CD4-positive, alpha-beta T cell (primary cell): ENCODE measurements at places on chromosomes 1 and 21.

GRCh38 chr1:40423264-40423642, 27.0 kb upstream of the ZFP69B start:
- no peak overlapping the region for H3K27ac ChIP-seq
- no peak overlapping the region for H3K4me3 ChIP-seq
- no peak for DNase-seq
- H3K4me1 ChIP-seq, result no peaks in the 10 kb centered on the region
- H3K27me3 ChIP-seq, result no peaks in the 10 kb centered on the region

DNA sequence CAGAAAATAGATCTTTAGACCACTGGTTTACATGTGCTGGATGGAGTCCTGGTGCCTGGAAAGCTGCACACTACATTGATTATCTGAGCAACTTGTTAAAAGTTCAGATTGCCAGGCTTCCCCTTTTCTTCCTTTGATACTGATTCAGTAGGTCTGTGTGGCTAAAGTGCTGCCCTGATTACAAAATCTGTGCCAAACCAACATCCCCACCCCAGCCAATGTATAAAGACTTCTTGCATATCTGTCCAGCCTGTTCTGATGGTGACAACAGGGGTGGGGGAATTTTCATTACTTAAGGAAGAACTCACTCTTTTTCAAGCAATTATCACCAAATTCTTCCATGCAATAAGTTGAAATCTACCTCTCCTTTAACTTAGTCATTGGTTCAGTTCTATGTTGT, 135.5 kb downstream of the TNFSF18 start:
- no peak overlapping the region for H3K27ac ChIP-seq
- no peak overlapping the region for H3K4me3 ChIP-seq
- no peak for DNase-seq
- H3K4me1 ChIP-seq, result no peaks in the 10 kb centered on the region
- H3K36me3 ChIP-seq, result no peaks in the 10 kb centered on the region

GRCh38 chr1:112027696-112028095, 38.2 kb upstream of the KCND3 start:
- no peak overlapping the region for H3K4me3 ChIP-seq
- H3K27ac ChIP-seq, result no peak overlapping the region
- H3K27me3 ChIP-seq, result peaks cover 5% of the 10 kb centered on the region
- H3K36me3 ChIP-seq, result no peaks in the 10 kb centered on the region
- DNase-seq, result no peak

- H3K36me3 ChIP-seq, result no peaks in the 10 kb centered on the region
- no peak overlapping the region for H3K27ac ChIP-seq
- no peak overlapping the region for H3K4me3 ChIP-seq
- no peak for DNase-seq
These were observed 74.2 kb downstream of the SIK1 start for GRCh38 chr21:43352568-43353281.

- peak; percentile 26 for DNase-seq
- H3K4me1 ChIP-seq, result peaks cover 45% of the 10 kb centered on the region
- H3K4me3 ChIP-seq, result peak overlapping the region; percentile 67
- peak overlapping the region; percentile 94 for H3K27ac ChIP-seq
- no peaks in the 10 kb centered on the region for H3K36me3 ChIP-seq
These were observed 27.8 kb upstream of the RNF187 start for GRCh38 chr1:228459091-228459993.

- no peak overlapping the region for H3K27ac ChIP-seq
- H3K36me3 ChIP-seq, result no peaks in the 10 kb centered on the region
- H3K4me1 ChIP-seq, result no peaks in the 10 kb centered on the region
- H3K4me3 ChIP-seq, result no peak overlapping the region
These were observed 235.4 kb upstream of the SNX7 start for GRCh38 chr1:98426092-98426491.

DNA sequence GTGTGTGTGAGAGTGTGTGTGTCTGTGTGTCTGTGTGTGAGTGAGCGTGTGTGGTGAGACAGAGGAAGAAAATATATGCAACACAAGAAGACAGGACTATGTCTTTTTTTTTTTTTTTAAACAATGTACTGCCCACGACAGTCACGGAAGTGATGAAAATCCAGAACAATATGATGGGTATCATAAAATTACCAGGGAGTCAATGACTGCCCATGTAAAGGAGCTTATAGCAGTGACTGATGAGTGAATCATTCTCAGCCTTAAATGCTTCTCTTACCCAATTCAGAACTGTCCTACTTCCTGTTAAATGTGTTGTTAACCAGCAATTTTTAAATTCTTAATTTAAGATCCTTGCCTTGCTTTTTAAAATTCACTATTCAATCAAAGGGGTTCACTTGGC, 46.6 kb downstream of the RGS7 start:
- H3K4me3 ChIP-seq, result no peak overlapping the region
- H3K36me3 ChIP-seq, result no peaks in the 10 kb centered on the region
- H3K27ac ChIP-seq, result no peak overlapping the region
- H3K27me3 ChIP-seq, result no peaks in the 10 kb centered on the region
- H3K4me1 ChIP-seq, result no peaks in the 10 kb centered on the region

GRCh38 chr21:44907966-44908895, 12.5 kb downstream of the ITGB2 start:
- DNase-seq, result no peak
- no peaks in the 10 kb centered on the region for H3K27me3 ChIP-seq
- H3K4me1 ChIP-seq, result peaks cover 88% of the 10 kb centered on the region
- no peak overlapping the region for H3K4me3 ChIP-seq

DNA sequence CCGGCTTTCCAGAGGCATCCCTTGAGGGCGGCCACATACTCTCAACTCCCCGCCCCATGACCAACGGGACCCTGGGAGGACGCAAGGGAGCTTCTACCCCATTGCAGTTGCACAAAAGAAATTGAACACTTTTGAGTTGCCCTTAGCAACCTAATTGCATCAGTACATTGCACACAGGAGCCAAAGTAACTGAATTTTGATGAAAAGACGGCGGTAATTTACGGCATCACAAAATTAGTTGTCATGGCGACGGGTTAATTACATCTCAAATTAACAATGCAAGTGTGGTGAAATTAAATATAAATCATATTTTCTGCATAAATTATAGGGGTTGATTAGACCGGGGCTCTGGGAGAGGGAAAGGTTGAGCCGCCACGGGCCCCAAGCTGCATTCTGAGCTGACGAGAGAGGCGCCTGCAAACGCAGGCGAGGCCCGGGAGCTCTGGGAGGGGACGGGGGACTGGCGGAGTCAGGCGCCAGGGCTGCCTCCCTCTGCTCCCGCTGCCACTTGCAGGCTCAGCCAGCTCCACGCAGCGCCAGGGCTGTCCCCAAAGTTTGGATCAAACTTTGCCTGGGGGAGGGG, 61.4 kb downstream of the CASZ1 start:
- no peak overlapping the region for H3K4me3 ChIP-seq
- no peaks in the 10 kb centered on the region for H3K27me3 ChIP-seq
- H3K36me3 ChIP-seq, result no peaks in the 10 kb centered on the region
- no peaks in the 10 kb centered on the region for H3K4me1 ChIP-seq
- no peak for DNase-seq
- no peak overlapping the region for H3K27ac ChIP-seq

DNA sequence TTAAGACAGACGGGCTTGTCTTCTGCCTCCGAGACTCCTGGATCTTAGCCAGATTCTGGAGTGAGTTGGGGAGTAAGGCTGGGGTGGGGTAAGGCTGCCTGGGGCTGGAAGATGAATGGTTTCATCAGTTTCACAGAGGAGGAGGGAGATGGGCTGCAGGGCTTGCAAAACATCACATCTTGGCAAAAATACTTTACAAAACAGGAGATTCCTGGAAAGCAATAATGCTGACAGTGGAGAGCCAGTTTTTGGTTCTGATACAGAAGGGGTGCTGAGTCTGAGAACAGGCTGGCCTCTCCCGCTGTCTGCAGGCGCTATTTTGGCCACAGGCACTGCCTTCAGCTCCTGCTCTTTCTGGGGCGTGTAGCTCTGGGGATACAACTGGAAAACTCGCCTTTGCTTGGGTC, 83.4 kb upstream of the KCNE2 start:
- H3K36me3 ChIP-seq, result no peaks in the 10 kb centered on the region
- no peaks in the 10 kb centered on the region for H3K4me1 ChIP-seq
- H3K27me3 ChIP-seq, result no peaks in the 10 kb centered on the region

- no peak for DNase-seq
- H3K4me1 ChIP-seq, result peaks cover 2% of the 10 kb centered on the region
- H3K27me3 ChIP-seq, result no peaks in the 10 kb centered on the region
- H3K4me3 ChIP-seq, result no peak overlapping the region
- H3K27ac ChIP-seq, result no peak overlapping the region
- no peaks in the 10 kb centered on the region for H3K36me3 ChIP-seq
These were observed 133.1 kb downstream of the SETD4 start for GRCh38 chr21:35927262-35927661.

- H3K4me3 ChIP-seq, result no peak overlapping the region
- no peak for DNase-seq
- H3K36me3 ChIP-seq, result peaks cover 64% of the 10 kb centered on the region
- H3K27ac ChIP-seq, result peak overlapping the region; percentile 15
- H3K4me1 ChIP-seq, result peaks cover 79% of the 10 kb centered on the region
These were observed 19.8 kb downstream of the TNFRSF1B start for GRCh38 chr1:12186679-12186985.

GRCh38 chr21:45820171-45821091, 161.1 kb upstream of the COL6A1 start:
- H3K27me3 ChIP-seq, result no peaks in the 10 kb centered on the region
- H3K36me3 ChIP-seq, result no peaks in the 10 kb centered on the region
- H3K27ac ChIP-seq, result no peak overlapping the region
- peaks cover 17% of the 10 kb centered on the region for H3K4me1 ChIP-seq
- no peak overlapping the region for H3K4me3 ChIP-seq

DNA sequence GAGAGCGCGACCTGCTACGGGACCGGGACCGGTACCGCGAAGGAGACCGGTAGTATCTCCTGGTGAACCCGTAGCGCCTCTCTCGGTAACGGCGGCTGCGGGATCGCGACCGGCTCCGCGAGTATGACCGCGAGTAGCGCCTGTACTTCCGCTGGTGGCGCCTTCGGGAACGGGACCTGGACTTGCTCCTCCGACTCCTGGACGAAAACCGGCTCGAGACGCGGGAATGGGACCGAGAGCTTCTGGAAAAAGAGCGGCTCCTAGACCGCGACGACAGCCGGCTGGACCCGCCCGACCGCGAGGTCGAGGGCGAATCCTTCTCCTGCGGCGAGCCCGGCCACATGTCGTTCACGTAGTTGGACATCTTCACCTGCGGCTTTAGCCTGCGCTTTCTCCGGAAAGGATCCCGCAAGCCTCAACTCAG, 642 bp downstream of the RSRP1 start:
- H3K27me3 ChIP-seq, result no peaks in the 10 kb centered on the region
- peak overlapping the region; percentile 97 for H3K4me3 ChIP-seq
- peaks cover 51% of the 10 kb centered on the region for H3K36me3 ChIP-seq
- peaks cover 29% of the 10 kb centered on the region for H3K4me1 ChIP-seq
- DNase-seq, result no peak
